ENCODE measurements at places on chromosomes 2 and 18.

DNA sequence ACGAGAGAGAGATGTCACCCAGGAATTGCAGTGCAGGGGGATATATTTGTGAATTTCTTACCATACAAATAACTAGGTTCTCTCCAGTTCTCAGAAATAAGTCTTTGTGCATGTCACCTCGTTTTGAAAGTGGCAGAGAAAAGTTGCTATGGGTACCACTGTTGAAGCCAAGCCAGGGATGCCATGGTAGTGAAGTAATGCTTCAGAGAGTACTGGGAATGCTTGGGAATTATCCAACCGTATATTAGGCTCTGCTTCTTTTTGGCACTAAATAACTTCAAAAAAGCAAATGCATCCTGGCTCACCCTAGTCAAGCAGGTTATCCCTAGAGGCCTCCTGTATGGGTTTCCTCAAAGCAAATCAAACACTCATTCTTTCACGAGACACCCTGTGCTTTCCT, 50.7 kb upstream of the DDX18 start:
- DNase-seq: no peak

DNA sequence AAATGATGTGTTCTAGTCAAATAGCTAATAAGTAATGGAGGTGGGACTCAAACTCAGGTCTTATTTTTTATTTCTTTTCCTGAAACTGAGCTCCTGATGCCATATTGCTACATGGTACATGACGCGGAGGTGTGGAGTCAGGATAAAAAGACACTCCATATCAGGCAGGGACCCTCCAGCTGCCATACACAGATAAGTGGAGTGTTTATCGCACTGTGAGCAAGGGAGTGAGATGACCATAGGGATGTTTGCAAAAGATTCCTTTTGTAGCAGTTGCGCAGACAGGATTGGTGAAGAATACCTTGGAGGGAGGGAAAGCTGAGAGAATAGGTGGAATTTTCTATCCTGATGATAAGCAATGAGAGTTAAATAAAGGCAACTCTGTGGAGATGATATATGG, 657.2 kb downstream of the RNF144A start:
- no peak for DNase-seq

GRCh38 chr2:176082525-176082823, 1.3 kb downstream of the EVX2 start:
- no peak for DNase-seq

DNA sequence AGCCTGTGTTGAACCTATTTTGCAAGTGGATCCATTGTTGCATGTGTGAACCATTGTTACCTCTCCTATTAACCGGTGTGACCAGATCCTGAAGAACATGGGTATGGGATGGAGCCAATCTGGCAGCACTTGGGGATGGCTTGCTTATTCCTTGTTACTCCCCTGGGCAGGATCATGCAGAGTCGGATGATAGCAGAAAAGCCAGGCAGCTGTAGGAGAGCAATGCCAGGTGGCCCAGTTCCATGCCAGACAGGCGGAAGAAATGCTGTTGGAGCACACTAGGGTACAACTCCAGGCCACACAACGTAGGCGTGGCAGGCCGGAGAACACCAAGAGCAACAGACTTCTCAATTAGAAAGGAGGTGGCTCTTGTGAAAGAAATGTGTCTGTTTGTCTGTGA, 16.3 kb upstream of the MYO1B start:
- DNase-seq: no peak

GRCh38 chr18:22826726-22827125, 106.4 kb upstream of the RBBP8 start:
- DNase-seq: no peak

DNA sequence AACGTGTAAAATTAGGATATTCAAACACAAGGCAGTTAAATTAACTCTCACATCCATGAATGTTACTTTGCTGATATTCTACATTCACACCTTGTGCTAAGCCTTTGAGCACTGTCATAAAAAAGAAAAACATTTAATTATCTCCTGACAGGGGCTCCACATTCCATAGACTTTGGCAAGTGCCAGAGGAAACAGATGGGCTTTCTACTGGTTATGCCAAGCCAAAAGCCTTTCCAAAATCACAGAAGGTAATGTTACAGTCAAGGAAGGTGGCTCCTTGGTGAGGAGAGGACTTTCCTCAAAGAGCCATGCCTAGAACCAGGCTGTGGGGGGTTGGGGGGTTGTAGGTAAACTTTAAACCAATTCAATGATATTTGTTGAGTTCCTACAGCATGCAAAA, 12.4 kb downstream of the MYO5B start:
- DNase-seq: no peak

DNA sequence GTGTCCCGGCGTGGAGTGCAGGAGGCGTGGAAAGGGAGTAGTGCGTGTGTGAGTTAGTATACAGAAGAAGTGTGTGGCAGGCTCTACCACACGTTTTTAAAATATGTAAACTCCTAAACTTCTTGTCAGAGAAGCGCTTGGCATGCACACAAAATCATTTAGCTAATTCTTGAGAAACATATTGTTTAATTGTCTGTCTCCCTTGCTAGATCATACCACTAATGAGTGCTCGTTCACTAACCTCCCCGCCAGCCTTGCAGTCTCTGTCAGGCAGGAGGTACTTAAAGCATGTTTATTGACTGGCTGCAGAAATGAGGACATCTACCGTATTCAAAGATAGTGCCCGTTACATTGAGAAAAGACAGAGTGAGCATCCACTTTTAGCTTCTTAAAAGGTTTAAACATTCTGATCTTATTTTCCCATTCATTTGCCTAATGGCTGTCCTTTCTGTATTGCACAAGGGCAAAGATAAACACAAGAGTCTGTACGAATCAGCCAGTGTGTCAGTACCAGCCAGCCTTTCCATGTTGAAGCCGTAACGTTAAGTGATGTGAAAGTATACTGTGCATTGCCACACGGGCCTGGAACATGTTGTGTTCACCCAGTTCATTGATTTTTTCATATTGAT, 41.4 kb downstream of the TRAPPC12 start:
- DNase-seq: no peak

GRCh38 chr2:225275443-225275842, 124.1 kb upstream of the NYAP2 start:
- DNase-seq: no peak

DNA sequence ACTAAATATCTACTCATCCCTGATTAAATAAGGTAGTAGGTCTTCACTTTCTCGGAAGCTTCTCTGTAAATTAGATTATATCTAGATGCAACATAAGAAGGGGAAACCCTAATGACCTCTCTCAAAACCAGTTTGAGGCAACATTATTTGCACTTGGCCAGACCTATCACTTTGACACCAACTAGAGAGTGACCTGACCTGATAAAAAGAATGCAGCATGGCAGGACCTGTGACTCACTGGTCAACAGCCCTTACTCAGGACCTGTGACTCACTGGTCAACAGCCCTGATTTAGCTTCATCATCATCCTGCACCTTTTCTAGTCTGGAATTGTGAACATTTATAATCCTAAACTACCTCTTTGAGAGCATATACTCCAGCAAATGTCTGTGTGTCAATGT, 1957.7 kb upstream of the CELF4 start:
- DNase-seq: no peak

DNA sequence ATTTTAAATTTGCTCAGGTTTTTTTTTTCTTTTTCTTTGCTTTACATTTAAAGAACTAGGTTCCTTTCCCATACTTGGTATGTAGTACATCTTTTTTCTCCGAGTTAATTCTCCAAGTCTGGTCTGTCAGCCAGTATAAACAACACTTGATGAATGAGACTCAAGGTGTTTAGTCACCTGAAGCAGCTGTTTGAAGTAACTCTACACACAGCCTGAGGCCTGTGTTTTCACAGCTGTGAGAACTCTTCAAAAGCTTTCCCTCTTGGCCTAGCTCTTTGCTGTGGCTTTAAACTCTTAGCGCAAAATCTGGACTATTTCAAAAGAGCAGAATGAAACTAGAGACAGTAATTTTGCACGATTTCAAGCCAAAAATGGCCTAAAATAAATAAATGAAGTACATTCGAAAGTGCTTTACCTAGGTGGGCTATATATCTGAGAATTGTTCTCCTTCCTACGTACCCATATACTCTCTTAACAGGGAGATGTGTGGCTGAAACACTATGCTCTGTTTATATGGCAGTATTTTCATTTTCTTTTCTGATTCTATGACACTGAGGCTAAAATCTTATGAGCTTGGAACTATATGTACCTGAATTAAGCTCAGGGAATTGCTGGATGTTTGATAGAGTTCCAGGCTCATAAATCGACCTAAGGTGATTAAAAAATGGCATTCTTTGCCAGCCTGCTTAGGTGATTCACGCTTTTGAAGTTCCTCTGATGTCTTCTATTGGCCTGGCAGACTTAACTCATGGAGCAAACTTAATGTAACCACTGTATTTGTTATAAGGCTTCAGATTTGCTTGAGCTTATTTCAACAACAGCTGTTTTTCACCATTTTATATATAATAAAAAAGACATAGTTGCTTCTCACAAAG, 1044.1 kb upstream of the ZEB2 start:
- no peak for DNase-seq

GRCh38 chr2:3300224-3300995, 77.2 kb downstream of the EIPR1 start:
- DNase-seq: no peak

DNA sequence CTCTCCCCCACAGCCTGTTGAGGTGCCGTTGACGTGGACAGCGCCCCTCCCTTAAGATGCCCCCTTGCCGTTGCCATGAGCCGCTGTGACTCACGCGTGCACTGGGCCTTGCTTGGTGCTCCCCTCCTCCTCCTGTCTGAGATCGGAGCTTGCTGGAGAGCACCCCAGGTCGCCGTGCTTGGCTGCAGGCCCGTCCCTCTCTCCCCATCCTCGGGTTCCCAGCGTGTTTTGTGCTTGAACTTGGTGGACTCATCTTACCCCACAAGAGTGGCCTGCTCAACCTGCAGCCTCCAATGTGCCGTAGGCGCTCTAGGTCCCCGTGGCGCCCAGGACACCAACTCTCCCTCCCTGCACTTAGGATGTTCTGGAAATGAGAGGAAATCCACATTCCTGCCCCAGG, 39.9 kb downstream of the GBX2 start:
- DNase-seq: no peak

DNA sequence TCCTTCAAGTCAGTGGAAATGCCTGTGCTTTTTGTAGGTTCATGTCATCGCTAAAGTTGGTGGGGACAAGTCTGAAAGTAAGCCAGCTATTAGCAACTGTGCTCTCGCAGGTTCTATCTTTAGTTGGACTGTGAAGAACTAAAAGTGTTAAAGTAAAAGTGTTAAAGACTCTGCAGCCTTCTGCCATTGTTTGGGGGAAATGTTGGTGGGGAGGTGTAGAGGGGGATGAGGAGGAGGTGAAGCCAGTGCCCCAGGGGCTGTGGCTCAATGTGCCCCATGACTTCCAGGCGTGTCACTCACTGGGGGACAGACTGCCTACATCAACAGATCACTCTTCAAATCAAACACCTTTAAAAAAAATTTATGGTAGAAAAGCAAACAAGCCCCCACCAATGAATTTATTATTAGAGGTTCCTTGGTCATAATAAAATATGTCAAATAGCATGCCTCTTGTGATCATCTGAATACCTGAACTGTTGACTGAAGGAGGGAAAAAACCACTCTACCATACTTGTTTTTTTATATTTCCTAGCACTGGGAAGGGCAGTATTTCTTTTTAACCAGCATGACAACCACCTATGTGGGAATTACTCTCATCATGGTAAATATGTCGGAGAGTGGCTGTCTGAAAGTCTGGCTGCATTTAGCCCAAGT, 19.3 kb downstream of the TGFA start:
- no peak for DNase-seq

DNA sequence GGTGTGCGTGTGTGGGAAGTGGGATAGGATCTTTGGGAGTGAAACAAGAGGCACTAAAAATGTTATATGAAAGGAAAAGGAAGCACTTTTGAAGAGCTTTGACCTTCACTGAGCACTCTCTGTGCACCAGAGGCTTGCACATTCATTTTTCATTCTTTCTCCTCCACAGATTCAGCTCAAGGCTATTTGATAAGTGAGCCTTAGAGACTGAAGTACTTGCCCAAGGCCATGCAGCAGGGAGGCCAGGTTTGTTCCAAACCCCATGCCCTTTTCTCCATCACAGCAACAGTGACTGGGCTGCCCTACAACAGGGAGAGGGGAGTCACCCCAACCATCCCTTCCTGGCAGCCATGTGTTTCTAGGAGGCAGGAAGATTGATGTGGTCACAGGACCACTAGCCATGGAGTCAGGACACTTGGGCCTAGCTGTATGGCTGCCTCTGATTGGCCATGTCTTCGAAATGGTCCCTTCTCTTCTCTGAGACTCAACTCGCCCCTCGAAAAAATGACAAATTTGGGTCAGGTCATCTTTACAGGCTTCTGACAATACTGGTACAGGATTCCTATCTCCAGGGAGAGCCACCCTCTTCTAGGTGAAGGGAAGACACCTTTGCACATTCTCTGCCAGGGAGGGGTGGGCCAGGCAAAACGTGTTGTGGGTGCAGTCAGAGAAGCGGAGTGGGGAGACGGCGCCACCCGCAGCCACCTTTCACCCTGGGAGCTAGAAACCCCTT, 123.5 kb upstream of the MYCN start:
- DNase-seq: no peak

GRCh38 chr2:28247734-28248133, 144.9 kb upstream of the FOSL2 start:
- DNase-seq: no peak

GRCh38 chr2:16578081-16578480, 87.6 kb downstream of the CYRIA start:
- DNase-seq: no peak

DNA sequence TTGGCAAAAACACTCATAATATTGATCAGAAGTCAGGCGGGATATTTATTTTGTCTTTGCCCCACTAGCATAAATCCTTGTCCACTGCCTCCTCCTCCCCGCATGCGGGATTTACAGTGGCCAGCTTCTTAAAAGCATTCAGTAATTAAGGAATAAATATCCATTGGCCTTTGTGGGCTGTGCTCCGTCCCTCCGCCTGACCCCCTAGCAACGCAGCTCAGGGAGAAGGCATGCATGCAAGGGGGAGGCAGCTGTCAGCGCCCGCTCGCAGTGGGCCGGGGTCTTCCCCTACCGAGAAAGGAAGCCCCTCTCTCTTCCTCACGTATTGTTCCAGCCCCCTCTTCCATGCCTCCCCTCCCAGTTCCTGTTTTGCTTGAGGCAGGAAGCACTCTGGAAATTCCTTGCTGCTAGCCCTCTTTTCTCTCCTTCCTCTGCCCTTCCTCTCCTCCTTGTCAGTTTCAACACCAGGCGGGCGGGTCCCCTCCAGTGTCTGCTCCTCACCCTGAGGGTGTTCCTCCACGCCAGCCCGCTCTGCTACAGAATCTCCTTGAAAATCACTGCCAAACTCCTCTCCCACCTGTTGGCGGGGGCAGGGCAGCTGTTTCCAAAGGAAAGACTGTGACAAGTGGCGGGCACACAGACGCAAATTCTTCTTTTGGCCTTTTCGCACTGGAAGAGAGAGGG, 60.1 kb downstream of the GBX2 start:
- DNase-seq: no peak

- DNase-seq: no peak
These were observed 51.9 kb downstream of the ESCO1 start for GRCh38 chr18:21548647-21549046.

DNA sequence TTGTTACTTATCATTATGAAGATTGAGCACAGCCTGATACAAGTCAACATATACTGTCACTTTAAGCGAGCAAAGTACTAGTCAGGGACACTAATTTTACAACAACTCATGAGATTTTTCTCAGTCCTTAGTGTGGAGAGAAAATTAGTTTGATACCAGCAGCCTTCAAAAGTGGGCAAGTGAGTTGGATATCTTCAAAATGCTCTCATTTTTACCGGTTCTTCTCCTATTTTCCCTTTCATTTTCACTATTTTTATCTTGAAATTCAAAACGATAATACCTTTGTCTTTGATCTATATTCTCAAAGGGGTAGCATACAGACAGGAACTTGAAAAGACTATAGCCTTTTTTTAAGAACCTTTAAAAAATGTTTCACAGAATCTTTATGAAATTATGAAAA, 52.0 kb upstream of the UBXN4 start:
- no peak for DNase-seq
